Trophoblast cell (in vitro differentiated cells and primary cell): ENCODE measurements at places on chromosomes 16 and 17.
A peak's percentile ranks its signal among the peaks of the same experiment; 100 is the strongest.

- H3K4me3 ChIP-seq, result no peak overlapping the region
- no peaks in the 10 kb centered on the region for H3K4me1 ChIP-seq
- no peak overlapping the region for H3K27ac ChIP-seq
- no peaks in the 10 kb centered on the region for H3K27me3 ChIP-seq
Observed at GRCh38 chr16:5615868-5616642, 518.5 kb upstream of the EEF2KMT start.

DNA sequence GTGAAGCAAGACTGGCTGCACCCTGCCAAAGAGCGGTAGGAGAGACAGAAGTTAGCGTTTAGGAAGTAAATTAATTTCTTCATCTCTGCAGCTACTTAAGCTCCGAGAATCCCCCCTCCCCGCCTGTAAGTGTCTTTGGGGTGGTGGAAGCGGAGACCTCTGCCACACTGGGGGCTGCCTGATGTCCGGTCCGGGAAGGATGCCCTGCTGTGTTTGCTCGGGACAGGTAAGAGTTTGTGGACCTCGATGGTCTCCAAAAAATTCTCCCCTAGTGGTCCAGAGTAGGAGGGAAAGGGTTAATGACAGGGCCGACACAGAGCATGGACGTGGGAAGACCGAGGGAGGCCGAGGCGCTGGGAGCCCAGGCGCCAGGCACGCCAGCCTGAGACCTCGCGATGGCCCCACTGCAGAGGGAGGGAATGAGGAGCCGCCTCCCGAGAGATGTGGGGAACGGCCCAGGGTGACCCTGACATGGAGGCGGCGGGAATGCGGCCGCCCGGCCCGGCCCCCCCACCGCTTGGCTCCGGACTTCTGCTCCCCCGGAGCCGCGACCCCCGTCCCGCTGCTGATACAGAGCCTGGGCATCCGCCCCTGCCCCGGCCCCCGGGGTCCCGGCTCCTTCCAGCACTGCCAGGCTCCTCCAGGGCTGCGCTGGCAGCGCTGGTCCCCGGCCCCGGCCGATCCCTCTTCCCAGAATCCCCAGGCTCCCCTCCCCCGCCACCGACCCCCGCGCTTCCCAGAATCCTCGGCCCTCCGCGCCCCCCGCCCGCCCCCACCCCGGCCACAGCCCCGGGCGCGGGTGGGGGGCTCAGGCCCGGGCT lies 680 bp downstream of the ZNF629 start:
- peak overlapping the region; percentile 23 for H3K27ac ChIP-seq
- peaks cover 32% of the 10 kb centered on the region for H3K36me3 ChIP-seq
- DNase-seq, result peak; percentile 45
- H3K4me1 ChIP-seq, result peaks cover 4% of the 10 kb centered on the region

GRCh38 chr16:75109732-75110243 lies 6.8 kb downstream of the LDHD start:
- no peak overlapping the region for H3K27ac ChIP-seq
- peaks cover 35% of the 10 kb centered on the region for H3K4me1 ChIP-seq
- H3K27me3 ChIP-seq, result no peaks in the 10 kb centered on the region

- no peak overlapping the region for H3K4me3 ChIP-seq
- DNase-seq, result no peak
- no peaks in the 10 kb centered on the region for H3K4me1 ChIP-seq
- no peak overlapping the region for H3K27ac ChIP-seq
- H3K27me3 ChIP-seq, result peaks cover 52% of the 10 kb centered on the region
Observed at GRCh38 chr16:167122-167690, 1.4 kb downstream of the HBM start.
